Activated naive CD4-positive, alpha-beta T cell treated with Interleukin-2 at 50 U/mL for 16 hours (primary cell): ENCODE measurements at places on chromosomes 6 and 20.

GRCh38 chr6:150118203-150118602 is 24.6 kb upstream of the PPP1R14C start:
- no peak for DNase-seq

DNA sequence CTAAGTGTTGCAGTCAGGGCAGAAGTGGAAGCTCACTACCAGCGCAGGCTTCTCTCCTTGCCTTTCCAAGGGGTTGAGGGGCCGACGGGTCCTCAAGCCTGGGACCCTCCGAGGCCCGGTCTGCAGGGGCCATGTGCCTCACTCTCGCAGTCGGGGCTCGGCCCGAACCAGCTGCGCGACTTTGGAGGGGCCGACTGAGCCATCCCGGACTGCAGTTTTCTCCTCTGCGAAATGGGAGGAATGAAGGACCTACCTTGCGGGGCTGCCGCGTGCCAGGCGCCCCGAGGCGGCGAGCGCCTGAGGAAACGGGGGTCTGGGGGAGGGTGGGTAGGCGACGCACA is 5.6 kb downstream of the LZTS3 start:
- no peak for DNase-seq

DNA sequence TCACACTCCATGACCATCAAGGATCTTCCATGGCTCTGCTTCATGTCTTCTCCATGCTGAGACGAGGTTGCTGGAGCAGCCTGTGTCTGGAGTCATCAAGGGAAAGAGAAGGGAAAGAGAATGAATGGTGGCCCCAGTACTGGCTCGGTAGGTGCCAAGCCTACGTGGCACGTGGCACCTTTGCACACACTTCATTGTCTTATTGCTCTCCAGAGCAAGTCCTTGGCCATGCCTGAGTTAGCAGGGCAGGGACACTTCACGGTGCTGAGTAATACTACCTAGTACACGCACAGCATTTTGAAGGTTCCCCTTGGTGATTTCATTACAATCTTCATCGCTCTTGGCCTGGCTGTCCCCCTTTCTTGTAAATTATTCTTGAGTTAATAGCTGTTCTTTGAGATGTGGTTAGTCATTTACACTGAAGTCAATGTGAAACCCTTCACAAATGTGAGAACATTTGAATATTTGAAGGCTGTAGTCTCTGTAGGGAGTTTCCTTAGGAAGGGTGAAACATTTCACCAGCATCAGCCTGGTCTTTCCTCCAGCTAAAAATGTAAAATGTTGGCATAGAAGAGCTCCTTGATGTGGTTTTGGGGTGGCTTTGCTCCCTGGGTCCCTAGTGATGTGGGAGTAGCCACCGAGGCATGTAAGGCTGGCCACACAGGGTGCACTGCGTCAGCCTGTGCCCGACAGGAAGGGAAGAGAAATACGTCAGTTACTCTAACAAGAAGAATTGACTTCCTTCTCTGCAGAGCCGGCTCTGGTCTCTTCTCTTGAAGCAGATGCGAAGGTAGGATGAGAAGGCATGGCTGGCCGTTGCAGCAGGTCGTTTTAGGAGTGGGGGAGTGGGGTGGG is at the start of gene SYTL3:
TSS of gene SYTL3 (plus strand) at position 766 of the 855 bp plus-strand sequence. CDS start 13,215 bp downstream, outside the sequence.
- peak; percentile 85 for DNase-seq

DNA sequence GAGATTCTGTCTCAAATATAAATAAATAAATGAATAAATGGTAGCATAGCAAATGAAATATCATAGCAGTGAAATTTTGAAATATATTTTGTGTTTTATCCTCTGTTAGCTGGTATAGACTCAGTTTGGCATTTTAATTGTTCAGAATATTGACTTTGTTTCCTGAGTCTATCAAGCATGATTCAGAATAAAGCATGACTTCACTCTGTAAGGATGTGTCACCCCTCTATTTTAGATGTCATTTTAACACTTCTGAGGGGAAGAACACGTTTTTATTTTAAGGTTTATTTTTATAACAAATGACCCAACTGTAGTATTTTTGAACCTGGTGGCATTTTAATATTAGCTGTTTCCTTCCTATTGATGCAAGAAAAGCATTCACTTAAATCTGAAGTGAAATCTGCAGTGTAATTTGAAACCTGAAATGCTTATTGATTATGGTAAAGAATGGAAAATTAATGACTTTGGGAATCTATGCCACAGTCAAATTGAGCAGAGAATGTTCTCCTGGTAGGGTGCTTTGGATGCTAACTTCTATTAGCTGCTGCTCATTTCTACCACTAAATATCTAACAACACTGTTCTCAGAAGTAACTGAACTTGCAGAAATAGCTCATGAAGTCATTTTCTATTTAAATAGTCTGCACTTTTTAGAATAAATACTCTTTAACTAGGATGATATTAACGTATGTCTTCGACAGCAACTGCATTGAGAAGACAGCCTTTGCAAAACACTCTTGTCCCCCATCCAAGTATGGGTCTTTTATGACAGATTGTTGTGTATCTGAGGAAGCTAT is 114.2 kb downstream of the SOX4 start:
- DNase-seq = no peak

GRCh38 chr20:58277578-58278472 is 31.7 kb upstream of the RAB22A start:
- DNase-seq = no peak

DNA sequence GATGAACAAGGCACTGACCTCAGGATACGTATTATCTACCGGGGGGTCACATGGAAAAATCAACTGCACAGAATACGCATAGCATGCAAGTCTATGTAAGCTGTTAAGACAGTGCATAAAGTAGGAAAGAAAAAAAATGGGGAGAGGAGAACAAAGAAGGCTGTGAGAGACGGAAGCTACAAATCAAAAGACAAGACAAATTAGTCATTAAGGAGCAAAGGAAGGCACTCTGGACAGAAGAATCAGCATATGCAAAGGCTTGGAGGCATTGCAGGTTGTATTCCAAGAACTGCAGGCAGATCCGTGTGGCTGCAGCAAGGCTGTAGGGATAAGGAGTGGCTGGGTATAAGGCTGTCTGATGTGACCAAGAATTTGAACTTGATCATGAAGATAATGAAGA is 89.0 kb downstream of the NRSN1 start:
- DNase-seq = no peak

DNA sequence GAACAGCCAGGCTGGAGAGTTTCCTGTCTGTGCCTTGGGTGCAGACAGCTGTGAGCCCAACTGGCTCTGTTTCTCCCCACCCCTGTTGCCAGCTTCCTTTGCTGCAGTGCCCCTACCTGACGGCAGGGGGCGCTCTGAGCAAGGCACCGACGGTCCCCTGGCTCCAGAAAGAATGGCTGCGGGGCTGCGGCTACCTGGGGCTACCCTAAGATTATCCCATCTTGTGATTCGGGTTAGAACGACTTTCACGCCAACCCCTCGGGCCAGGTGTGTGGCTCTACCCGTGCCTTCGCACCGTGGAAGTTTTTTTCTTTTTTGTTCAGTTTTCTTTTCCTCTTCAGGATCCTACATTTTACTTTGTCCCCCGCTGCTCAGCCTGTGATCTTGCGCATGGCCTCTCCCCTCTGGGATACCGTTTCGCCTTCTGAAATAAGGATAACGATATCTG is 33.4 kb upstream of the AAR2 start:
- DNase-seq = peak; percentile 79

DNA sequence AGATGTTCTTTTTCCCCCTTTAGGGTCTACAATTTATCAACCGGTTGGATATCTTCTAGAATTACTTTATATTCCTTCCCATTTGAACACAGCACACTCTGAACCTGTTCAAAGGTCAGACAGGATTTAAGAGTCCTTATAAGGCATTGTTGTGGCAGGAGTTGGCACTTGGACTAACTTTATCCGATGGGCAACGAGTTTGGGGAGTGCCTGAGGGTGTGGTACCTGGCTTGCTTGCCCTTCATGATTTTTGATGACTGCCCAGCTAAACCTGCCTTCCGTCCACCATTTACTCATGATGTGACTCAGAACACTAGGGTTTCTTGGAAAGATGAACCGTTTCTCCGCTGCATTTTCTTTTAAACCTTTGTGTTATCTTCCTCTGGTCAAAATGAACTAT is 285.2 kb downstream of the FOXC1 start:
- no peak for DNase-seq
